CD4-positive, CD25-positive, alpha-beta regulatory T cell (primary cell): ENCODE measurements at places on chromosomes 12 and 14. TPM values are rescaled to one million over a fixed set of nuclear protein-coding genes. Genes with fewer than 3 reads are reported as not detected.
A peak's percentile ranks its signal among the peaks of the same experiment; 100 is the strongest.

The CEP290 gene
- 2.1 TPM for polyA plus RNA-seq

The SLC6A13 gene
- polyA plus RNA-seq: not detected

- no peak overlapping the region for H3K27ac ChIP-seq
- no peaks in the 10 kb centered on the region for H3K27me3 ChIP-seq
- peak; percentile 20 for DNase-seq
Observed at GRCh38 chr12:46675736-46676135, 150.1 kb downstream of the SLC38A4 start.

GRCh38 chr12:31742891-31743290, 14.1 kb upstream of the AMN1 start:
- H3K27me3 ChIP-seq: no peaks in the 10 kb centered on the region
- no peak overlapping the region for H3K27ac ChIP-seq
- peak overlapping the region; percentile 18 for H3K4me3 ChIP-seq
- H3K36me3 ChIP-seq: no peaks in the 10 kb centered on the region
- DNase-seq: no peak

The RAD9B gene
- 1.0 TPM for polyA plus RNA-seq

DNA sequence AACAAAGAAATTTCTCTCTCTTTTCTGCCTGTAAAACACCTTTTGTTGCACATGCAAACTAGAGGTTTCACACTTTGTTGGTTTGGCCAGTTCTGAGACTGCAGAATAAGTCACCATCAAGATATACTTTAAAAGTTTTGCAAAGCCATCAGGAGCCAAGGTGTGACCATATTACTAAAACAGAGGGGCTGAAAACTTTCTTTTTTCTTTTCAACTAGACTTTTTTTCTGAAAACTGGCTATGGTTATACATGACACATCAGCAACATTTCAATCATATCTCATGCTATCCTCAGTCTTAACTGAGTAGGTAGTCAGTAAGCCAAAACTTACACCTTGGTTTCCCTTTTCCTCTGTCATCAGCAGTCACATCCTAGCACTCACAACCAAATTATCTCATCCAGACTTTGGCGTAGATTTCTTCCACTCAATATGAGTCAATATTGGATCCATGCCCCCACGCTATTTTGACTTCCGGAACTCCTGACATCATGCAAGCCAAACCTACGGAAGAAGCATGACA, 4.1 kb upstream of the IFNG start:
- H3K4me1 ChIP-seq: no peaks in the 10 kb centered on the region
- H3K27ac ChIP-seq: no peak overlapping the region
- no peak for DNase-seq
- H3K36me3 ChIP-seq: no peaks in the 10 kb centered on the region

The KCNJ8 gene
- polyA plus RNA-seq: not detected

DNA sequence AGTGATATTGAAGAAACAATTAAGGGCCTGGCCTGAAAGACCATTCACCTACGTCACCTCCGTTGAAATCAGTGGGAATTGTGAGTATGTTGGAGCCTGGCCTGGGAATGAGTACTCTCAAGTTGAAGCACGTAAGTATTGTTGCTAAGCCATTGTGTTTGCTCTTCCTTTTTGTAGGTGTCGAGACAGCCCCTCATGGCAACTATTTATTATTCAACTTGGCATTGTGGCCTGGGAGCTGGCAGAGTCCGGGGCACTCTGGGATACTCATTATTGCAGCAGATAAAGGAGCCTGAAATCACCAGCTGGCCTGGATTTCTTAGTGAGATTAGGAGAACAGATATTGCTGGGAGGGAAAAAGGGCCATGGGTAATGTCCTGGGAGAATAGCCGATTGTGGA, 147.4 kb downstream of the C12orf75 start:
- H3K27me3 ChIP-seq: peaks cover 2% of the 10 kb centered on the region
- DNase-seq: no peak
- no peaks in the 10 kb centered on the region for H3K4me1 ChIP-seq
- H3K36me3 ChIP-seq: no peaks in the 10 kb centered on the region
- no peak overlapping the region for H3K27ac ChIP-seq

The RFLNA gene
- polyA plus RNA-seq: not detected

The NINJ2 gene
- polyA plus RNA-seq: 162 TPM

DNA sequence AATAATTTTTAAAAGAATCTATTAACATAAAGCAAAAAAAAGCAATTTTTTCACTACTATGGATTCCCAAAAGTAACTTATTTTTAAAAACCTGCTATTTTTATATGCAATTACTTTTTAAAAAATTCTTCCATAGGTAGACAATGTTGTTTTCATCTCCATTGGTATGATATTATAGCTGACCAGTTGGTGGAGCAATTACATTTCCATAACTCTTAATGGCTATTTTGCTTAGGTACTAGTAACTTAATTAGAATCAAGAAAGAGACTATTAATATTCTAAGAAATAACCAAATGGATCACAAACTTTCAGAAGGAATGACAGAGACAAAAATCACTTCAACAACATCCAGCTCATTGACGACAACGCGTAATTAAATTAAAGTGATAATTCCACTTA, 64.7 kb upstream of the PTCSC3 start:
- H3K4me1 ChIP-seq: no peaks in the 10 kb centered on the region
- no peak overlapping the region for H3K4me3 ChIP-seq
- H3K27ac ChIP-seq: no peak overlapping the region
- DNase-seq: no peak
- H3K27me3 ChIP-seq: peaks cover 4% of the 10 kb centered on the region

DNA sequence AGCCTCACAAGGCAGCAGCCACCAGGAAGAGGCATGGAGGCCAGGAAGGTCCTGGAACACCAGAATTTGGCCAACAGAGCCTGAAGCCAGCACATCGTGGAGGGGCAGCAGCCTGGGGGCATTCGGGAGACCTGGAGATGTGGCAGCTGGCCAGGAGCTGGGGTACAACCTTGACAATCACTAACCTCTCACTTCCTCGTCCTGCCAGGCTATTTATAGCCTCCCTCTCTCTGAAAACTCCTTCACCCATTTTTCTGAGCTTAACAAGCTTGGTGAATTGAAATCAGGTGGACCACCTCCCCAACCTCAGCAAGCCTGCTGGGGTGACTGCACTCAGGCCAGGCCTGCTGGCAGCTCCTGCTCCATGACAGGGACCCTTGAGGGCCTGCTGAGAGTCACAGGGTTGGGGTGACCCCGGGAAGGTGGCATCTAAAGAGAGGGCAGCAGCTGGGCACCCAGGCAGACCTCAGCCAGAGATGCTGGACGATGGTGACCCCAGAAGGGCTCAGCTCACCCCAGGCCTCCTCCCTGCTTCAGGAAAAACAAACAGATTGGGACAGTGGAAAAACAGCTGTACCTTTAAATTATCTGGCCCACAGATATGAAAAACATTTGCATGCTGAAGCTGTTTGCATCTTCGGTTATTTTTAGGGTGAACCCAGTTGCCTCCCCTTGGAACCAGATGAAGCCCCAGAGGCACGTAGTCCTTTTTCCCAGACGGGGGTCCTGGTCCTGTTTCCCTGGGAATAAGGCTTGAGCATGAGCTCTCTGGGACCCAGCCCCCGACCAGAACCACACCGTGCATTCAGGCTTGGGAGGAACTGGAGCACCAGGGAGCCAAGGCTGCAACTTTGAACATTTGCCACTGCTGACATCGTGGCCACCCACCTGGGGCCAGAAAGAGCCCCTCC, 67.0 kb downstream of the PITPNM2 start:
- H3K4me1 ChIP-seq: no peaks in the 10 kb centered on the region
- DNase-seq: no peak
- no peaks in the 10 kb centered on the region for H3K27me3 ChIP-seq
- no peak overlapping the region for H3K27ac ChIP-seq
- H3K4me3 ChIP-seq: no peak overlapping the region
- no peaks in the 10 kb centered on the region for H3K36me3 ChIP-seq

The AKAP5 gene
- polyA plus RNA-seq: not detected
